ENCODE measurements at places on chromosomes 1 and 21.

- DNase-seq = no peak
These were observed 302.3 kb upstream of the NRIP1 start for GRCh38 chr21:15367061-15367626.

DNA sequence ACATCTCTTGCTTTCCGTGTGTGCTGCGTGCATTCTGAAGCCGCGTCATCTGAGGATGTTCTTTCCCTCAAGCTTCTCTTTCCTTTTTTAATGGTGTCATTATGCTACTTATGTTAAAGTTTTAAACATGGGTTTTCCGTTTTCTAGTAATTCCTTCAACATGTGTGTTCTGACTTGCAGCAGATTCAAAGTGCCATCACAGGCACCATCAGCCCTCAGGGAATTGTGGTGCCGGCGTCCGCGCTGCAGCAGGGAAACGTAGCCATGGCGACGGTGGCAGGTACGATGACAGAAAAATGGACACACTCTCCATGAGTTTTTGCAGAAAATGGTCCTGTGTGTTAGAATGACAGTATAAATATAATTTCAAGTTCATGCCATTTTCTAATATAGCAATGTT lies 42.4 kb downstream of the PKNOX1 start:
- no peak for DNase-seq

GRCh38 chr21:42981214-42981523 lies 6.8 kb downstream of the PKNOX1 start:
- DNase-seq = no peak

GRCh38 chr1:102853701-102854187 lies 254.6 kb downstream of the COL11A1 start:
- DNase-seq = no peak

DNA sequence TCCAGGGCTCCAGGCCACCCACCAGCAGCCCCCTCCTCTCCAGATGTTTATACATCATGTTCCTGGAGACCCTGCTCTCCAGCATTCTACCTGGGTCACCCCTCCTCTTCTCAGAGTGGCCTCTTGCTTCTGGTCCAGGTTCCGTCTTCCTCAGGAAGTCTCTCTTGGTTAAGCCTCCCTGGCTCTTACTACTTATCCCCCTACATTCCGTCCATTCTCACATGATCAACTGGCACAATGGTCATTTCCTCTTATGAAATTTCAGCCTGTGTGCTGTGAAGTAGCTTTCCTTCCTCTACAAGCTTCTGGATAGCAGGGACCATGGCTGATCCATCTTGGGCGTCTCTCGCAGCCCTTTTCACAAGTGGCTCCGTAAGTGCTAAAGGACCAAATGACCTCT lies 33.9 kb upstream of the ATP2B4 start:
- no peak for DNase-seq

- no peak for DNase-seq
These were observed 57.5 kb upstream of the ABCG1 start for GRCh38 chr21:42161401-42161955.

GRCh38 chr1:29362764-29363163 lies 126.4 kb downstream of the PTPRU start:
- no peak for DNase-seq

DNA sequence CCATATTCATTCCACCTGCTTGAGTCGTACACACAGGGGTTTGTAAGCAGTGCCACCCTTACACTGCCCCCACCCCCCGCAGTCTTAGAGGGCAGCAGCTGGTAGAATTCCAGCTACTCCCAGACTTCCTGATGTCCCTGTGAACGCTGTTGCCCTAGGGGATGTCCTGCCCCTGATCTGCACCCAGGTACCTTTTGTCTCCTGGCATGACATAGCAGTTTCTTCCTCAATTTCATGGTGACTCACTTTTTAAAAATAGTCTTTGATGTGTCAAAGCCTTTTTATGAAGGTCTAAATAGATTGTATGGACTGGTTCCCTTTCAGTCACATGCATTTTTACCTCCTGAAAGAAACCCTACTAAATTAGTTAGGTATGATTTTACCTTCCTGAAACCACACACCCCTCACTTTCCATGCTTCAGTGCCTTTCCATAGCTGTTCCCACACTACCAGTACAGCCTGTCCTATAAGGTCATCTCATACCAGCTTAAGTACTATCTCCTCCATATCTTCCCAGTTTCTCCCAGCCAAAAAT lies 76.4 kb downstream of the ST3GAL3 start:
- DNase-seq = no peak

GRCh38 chr1:209937996-209938959 lies at the start of gene SYT14:
TSS of gene SYT14 (plus strand) at chr1:209938217. CDS start at chr1:209938265, 48 bp downstream.
- DNase-seq = no peak

DNA sequence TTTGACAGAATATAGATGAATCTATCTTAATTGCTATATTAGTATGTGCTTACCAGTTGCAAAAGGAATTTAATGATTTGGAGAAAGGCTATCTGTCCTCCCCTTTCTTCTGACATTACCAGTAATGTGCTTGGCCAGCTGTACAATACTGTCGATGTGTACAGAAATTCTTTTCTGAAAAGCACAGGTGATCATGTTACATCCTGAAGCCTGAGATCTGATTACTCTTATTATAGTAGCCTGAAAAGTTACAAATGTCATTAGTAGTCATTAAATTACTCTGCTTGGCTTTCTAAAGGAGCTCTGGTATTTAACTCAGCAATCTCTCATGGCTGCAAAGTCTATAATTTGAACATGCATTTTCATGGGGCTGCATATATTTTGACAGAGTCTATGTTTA lies 209.8 kb downstream of the PTPRC start:
- no peak for DNase-seq

DNA sequence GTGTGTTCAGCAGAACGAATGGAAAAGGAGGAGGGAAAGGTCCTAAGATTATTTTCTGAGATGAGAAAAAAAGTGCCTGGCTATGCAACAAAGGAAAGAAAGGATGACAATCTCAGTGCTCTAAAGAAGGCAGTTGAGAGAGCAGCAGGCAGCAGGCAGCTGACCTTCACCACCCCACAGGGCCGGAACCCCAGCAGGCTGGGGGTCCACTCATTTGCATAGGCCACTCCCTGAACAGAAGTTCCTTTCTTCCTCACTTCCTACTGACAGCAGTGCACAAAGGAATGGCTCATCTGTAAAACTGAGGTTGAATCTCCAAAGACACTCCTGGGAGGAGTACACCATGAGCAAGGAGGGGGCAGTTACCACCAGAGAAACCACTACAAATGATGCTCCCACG lies 41.4 kb upstream of the TNR start:
- no peak for DNase-seq

DNA sequence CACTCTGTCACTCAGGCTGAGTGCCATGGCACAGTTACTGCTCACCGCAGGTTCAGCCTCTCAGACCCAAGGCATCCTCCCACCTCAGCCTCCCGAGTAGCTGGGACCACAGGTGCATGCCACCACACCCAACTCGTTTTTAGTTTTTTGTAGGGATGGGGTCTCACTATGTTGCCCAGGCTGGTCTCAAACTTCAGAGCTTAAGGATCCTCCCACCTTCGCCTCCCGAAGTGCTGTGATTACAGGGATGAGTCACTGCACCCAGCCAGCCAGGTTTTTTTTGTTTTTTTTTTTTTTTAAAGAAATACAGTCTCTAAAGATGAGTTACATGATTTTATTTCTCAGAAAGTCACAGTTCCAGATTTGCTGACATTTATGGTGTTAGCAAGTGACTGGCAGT lies 29.0 kb downstream of the BACE2 start:
- no peak for DNase-seq

DNA sequence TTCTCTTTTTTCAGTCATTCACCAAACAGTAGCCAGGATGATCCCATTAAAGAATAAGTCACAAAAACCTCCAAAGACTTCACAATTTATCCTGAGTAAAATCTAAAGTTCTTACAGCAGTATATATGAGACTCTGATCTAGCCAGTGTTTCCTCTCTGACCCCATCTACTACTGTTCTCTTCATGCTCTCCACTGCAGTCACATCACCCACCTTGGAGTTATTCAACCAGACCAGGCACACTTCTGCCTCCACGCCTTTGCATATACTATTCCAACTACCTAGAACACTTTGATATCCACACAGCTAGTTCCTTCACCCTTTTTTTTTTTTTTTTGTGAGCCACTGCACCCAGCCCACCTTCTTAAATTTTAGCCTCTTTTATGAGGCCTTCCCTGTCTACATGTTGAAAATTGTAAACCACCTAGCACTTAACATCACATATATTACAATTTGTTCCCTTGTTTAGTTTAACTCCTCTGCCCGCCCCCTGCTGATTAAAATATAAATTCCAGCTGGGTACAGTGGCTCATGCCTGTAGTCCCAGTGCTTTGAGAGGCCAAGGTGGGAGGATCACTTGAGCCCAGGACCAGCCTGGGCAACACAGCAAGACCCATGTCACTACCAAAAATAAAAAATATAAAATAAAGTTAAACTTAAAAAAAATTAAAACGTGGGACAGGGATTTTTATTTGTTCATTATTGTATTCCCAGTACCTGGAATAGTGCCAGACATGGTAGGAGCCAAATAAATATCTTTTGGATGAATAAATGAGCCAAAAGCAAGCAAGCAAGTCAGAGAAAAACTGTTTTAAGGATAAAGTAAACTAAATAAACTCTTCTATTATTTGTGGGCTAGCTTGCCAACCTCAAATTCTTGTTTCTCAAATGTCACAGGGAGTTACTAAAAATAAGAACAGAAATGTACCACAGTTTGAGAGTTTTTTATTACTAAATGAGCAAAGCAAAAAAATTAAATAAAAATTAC lies 35.2 kb upstream of the MUTYH start:
- no peak for DNase-seq

DNA sequence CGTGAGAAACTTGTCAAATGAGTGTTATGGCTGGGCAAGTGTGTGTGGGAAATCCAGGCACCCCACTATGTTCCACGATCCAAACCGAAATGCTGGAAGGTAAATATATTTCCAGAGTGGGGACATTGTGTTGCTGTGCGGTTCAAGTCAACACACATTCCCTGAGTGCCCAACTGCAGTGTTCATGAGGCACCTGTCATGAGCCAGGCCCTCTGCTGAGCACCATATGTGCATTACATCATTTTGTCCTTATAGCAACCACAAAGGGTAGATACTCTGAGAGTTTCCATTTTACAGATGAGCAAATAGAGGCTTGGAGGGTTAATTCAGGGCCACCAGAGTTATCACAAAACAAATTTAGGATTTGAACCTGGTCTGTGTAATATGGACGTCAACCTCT lies 59.9 kb upstream of the SOD1 start:
- DNase-seq = no peak

- no peak for DNase-seq
These were observed 30.7 kb downstream of the EVI5 start for GRCh38 chr1:92754000-92754718.

- no peak for DNase-seq
These were observed 46.6 kb downstream of the SSBP3 start for GRCh38 chr1:54359393-54360162.

GRCh38 chr1:76725864-76726619 lies 141.2 kb upstream of the ST6GALNAC5 start:
- DNase-seq = no peak

DNA sequence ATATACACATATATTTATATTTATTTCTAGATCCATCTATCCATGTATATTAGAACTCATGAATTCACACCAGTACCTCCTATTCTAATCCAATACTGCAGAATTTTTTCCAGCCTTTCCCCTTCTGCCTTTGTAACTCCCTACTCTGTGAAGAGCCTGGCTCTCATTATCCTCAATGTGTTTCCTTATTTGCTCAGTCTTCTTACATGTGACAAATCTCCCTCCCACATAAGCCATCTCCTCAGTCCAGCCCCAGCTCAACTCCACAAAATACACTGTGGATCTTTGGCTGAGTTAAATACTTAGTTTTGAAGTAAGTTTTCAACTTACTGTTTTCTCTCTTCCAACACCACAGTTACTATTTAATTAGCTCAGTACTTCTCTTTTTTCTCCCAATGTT lies 45.7 kb downstream of the ATP5PO start:
- DNase-seq = no peak

- DNase-seq = no peak
These were observed 6.2 kb downstream of the RNPEP start for GRCh38 chr1:201988601-201989000.

GRCh38 chr21:43632373-43632905 lies 26.8 kb downstream of the HSF2BP start:
- DNase-seq = no peak

DNA sequence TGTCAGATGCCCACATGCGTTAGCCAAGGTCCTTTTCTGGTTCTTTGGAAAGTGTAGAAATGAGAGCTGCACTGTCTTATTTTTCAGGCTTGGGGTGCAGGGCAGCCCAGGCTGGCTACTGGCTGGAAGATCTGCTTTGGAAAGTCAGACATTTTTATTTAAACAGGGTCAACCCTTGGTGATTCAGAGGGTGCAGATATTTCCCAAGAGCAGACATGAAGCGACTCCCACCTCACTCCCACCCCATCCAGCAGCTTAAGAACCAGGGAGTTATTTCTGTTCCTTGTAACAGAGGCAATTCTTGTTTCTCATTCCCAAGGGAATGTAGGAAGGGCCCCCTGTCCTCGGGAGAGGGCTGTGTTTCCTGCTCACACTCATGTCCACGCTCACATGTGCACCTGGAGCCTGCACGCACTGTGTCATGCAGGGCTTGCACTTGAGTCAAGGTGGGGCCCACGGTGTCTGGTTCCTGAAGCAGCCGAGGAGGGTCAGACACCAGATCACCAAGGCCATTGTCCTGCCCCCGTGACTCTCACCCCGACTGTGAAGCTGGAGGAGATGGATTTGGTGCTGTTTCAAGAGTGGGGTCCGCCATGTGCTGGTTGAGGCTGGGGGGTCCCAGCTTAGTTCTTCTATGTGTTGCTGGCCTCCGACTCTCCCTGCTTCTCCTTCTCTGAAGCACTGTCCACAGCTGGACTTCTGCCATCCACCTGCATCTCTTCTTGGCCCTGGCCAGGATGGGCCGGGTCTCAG lies 992 bp downstream of the S100A7A start:
- DNase-seq = no peak

Data from stimulated activated naive CD8-positive, alpha-beta T cell treated with anti-CD3 and anti-CD28 coated beads, Interleukin-15, amount 100 ng/mL, for 72 hours (primary cell).